Activated T-cell treated with anti-CD3 and anti-CD28 coated beads, Interleukin-2, amount 50 U/mL, for 48 hours (primary cell): ENCODE measurements at places on chromosomes 16 and 17.

- no peak for DNase-seq
Observed at GRCh38 chr17:31564883-31565301, 173.4 kb downstream of the RAB11FIP4 start.

- DNase-seq: no peak
Observed at GRCh38 chr17:59745040-59745439, 37.6 kb downstream of the VMP1 start.

- DNase-seq: no peak
Observed at GRCh38 chr16:10338426-10338825, 47.4 kb upstream of the ATF7IP2 start.

DNA sequence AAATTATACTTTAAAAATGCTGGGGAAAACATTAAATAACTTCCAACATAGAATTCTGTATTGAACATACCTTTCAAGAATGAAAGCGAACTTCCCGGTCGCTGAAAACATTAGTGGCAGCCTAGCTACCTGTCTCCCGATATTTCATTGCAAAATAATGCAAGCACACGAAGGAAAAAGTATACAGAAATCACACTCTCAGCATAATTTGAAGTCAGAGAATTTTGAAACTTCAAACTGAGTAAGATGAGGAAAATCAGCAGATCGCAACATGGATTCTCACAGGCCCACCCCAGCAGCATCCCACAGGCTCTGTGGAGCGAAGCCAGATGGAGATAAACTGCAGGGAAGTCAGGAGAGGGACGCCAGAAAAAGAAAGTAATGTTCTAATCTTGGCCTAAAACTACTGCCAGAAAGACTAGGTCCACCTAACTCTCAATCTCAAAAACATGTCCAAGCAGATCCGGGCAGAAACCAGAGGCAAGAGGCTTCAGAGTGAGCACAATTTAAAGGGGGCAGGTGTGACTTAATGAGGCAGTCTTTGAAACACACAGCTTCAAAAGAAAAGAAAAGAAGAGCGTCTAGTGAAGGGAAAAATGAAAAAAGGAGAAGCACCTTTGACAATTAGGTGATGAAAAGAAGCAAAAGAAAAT lies 4.8 kb upstream of the GOSR1 start:
- DNase-seq: no peak

- DNase-seq: no peak
Observed at GRCh38 chr16:71288570-71288889, 672 bp downstream of the CMTR2 start.

DNA sequence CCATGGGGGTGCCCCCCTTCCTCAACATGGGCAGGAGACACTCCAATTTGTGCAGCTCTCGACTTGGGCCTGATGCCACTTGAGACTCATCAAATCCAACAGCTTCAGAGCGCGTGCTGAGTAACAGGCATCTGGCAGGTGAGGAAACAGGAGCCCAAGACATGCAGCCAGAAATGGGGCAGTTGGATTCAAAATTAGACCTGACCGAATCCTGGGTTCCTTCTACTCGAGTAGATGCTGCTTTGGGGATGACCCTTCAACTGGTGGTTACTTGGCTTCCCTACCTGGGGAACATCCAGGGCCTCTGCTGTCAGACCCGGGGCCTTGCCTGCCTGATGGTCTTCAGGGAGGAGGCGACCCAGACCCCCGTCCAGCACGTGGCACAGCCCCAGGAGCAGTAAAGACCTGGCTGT lies 488 bp upstream of the NTN3 start:
- DNase-seq: no peak

GRCh38 chr17:79865351-79866210 lies 26.3 kb upstream of the CBX4 start:
- DNase-seq: no peak

GRCh38 chr16:1550696-1551095 lies 17.2 kb downstream of the TMEM204 start:
- no peak for DNase-seq

GRCh38 chr16:57361404-57361803 lies 2.8 kb downstream of the CCL22 start:
- DNase-seq: no peak

GRCh38 chr17:17064322-17064721 lies 22.1 kb downstream of the MPRIP start:
- no peak for DNase-seq

GRCh38 chr17:79942011-79942405 lies 93.7 kb downstream of the TBC1D16 start:
- DNase-seq: no peak

GRCh38 chr16:67661101-67661761 lies 471 bp downstream of the PARD6A start:
- peak; percentile 51 for DNase-seq

GRCh38 chr16:75000481-75001081 lies 1.8 kb downstream of the ZNRF1 start:
- peak; percentile 33 for DNase-seq

GRCh38 chr16:78906135-78906534 lies 694.4 kb downstream of the MAF start:
- no peak for DNase-seq

- peak; percentile 48 for DNase-seq
Observed at GRCh38 chr17:49963626-49964302, 5.2 kb upstream of the DLX4 start.

DNA sequence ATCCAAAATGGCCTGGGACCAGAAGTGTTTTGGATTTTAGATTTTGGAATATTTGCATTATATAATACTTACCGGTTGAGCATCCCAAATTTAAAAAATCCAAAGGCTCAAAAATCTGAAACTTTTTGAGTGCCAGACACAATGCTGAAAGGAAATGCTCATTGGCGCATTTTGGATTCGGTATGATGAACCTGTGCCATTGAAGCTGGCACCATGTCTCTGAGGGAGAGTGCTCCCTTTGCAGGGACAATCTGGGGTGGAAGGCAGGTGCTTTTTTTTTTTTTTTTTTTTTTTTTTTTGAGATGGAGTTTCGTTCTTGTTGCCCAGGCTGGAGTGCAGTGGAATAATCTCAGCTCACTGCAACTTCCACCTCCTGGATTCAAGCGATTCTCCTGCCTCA lies 17.7 kb downstream of the SMTNL2 start:
- no peak for DNase-seq

GRCh38 chr16:81447383-81448101 lies 2.9 kb downstream of the CMIP start:
- DNase-seq: no peak

DNA sequence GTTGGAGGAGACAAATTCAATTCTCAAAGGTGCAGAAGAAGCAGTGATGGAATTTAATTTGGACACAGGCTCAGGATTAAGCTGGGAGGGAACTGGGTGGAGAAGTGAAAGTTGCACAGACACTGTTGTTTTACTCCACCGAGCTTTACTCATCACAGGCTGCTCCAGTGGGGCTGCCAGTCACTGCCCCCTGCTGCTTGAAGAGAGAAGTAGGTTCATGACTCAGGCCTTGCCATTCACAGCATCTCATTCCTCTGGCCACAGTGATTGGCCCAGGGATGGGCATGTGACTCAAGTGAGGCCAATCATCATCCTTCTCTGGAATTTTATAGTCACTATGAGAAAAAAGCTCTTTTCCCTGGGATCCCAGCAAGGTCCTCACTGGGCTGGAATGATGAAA lies 11.8 kb downstream of the GNAO1 start:
- peak; percentile 73 for DNase-seq

GRCh38 chr17:39000021-39000601 lies 32.9 kb upstream of the FBXO47 start:
- DNase-seq: no peak

- no peak for DNase-seq
Observed at GRCh38 chr17:76207275-76208059, 32.8 kb downstream of the RNF157 start.

- DNase-seq: no peak
Observed at GRCh38 chr16:54177862-54178477, 108.6 kb downstream of the IRX3 start.

DNA sequence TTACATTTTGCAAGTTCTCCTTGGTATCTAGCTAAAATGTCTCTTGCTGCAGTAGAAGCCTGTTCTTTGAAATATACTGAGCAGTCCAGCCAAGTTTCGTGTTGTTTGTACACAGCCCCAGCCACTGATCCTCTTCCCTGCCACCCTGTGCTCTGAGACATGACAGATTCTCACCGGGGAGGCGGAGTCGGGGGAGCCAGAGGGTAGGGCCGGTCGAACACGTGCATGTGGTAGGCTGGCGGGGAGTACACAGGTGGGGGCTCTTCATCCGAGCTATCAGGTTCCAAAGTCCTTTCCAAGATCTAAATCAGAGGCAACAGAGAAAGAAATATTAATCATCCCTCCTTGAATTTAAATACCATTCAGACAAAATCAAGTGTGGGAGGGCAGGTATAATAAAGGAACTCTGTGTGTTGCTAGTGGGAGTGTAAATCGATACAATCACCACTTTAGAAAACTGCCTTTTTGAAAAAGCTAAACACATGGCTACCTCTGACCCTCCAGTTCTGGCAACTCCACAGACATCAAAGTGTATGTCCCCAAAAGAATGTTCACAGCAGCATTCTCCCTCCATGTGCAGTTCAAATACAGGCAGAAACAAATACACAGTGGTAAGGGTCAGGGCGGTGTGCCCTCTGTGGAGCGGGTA lies 29.7 kb upstream of the MRPS23 start:
- DNase-seq: no peak

DNA sequence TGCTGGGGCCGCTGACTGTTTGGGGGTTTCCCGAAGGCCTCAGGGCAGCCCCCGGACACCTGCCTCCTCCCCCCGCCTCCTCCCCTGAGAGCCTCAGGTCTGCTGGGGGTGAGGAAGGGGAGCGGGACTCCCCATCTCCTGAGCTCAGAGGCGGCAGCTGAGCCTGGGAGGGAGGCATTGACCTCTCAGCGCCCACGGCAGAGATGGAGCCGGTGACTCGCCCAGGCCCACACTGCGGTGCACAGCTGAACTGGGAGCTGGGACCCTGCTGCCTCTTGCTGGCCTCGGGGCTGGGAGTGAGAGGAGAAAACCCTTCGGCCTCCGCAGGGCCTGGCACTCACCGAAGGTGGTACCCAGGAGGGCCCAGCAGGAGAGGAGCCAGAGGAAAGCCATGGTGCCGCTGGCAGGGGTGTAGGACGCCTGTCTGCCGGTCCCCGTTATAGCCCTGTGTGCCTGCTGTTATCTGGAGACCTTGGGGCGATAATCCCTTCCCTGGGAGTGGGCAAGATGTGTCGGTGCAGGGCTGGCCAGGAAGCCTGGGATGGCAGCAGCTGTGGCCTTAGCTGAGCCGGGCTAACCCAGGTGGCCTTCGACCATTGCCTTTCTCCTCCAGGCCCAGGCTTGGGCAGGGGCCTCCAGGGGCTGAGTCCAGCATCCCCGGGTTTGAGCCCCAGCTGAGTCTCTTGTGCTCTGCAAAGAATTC lies at the start of gene CTRB2:
Gene CTRB2, minus strand, starts transcription at position 413 of the 703 bp plus-strand sequence. Its CDS starts 20 bp downstream, at position 393.
- DNase-seq: no peak

- DNase-seq: no peak
Observed at GRCh38 chr17:3888343-3889171, 4.3 kb downstream of the CAMKK1 start.

DNA sequence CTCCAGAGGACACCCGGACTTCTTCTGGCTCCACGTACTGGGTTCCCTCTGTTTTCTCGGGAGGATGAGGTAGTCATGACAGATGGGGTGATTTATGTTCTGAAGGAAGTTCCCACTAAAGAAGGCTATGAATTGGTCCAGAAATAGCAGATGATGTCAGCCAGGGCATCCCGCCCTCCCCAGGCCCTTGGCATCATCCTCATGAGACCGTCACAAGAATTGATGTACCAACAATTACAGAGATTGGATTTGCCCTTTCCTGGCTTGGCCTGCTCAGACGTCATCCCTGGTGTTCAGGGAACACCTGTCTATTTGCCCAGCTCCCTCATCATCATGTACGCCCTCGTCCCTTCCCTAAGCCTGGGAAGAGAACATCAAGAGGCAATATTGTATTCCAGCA lies 102.8 kb upstream of the CCL1 start:
- DNase-seq: no peak

- no peak for DNase-seq
Observed at GRCh38 chr16:77387815-77388209, 47.0 kb downstream of the ADAMTS18 start.

DNA sequence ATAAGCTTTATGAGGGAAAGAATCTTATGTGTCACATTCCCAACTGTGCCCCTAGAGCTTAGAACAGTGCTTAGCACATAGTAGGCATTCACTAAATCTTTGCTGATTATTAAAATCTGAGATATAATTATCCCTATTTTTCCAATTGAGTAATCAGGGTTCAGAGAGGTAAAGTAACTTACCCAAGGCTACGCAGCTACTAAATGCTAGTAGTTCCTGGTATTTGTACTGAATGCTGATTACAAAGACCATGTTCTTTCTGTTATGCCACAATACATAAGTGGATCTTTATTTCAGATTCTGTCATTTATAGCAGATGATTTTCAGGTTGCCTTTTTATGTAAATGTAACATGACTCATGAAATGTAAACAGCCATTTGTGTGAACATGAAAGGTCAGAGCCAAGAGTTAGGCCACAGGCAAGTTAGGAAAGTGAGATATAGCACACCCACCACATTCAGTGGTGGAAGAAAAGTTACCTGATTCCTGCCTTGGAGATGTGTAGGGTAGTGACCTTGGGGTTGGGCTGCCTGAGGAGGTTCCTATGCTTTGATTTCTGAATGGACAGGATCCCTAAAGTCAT lies 77.2 kb downstream of the FTO start:
- DNase-seq: no peak

DNA sequence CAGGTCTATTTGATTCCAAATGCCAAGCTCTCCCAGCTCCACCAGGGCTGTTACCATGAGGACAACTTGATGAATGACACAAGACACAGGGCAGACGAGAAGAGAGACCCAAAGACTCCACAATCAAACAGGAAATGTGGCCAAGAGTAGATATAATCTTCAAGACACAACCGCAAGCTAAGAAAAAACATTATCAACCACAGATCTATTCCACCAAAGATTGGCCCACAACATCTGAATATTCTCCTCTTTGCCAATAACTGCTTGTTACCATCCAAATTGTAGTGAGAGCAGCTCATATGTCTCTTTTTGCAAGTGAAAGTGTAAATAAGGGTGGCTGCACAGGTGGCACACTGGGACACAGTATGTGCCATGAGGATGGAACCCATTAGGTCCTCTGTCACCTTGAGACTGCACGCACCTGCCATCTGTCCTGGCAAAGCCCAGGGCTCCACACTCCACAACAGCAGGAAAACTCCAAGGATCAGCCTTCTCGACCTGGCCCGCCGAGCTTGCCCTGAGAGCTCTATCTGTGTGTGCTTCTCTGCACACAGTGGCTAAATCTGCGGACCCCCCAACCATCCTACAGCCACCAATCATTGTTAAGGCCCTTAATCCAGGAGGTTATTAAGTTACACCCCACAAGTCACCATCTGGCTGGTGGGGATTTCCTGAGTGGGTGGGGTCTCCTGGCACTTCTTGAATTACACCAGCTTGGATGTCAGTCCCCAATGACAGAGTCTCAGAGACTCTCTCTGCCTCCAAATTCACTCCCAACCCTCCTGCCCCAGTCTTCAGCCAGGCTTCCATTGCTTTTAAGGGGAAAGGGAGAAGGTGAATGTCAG lies 50.5 kb downstream of the DYNLRB2 start:
- DNase-seq: peak; percentile 38
